Stimulated activated CD8-positive, alpha-beta memory T cell treated with anti-CD3 and anti-CD28 coated beads, Interleukin-4, amount 100 ng/mL, for 1 hour (primary cell): ENCODE measurements at places on chromosomes 6 and 20.

- no peak for DNase-seq
Observed at GRCh38 chr20:36306553-36307411, 643 bp downstream of the DLGAP4 start.

GRCh38 chr6:69390125-69390524, 406.7 kb downstream of the LMBRD1 start:
- no peak for DNase-seq

DNA sequence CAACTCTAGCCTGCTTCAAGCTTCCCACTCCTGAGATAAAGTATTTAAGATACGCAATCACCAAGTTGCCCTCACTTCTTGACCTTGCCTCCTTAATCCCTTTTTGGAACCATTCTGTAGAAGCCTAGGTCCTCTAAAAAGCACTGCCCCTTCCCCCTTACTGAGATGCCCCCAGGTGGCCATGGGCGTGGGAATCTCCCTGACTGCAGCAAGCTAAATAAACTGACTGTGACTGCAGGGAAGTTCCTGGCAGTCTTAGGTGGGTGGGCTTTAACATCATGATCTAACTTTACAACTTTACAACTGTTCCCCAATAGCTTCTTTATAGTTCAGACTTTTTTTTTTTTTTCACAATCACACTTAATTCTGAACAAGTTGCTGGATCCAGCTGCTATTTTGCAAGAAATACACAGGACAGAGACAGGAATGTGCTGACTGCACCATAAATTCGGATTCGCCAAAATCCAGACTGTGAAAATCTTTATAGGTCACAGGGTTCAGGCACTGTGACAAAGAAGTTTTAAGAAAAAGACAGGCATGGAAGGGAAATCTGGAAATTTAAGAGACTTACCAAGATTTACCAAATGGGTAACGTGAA, 344.2 kb upstream of the SULF2 start:
- no peak for DNase-seq

GRCh38 chr6:151389618-151390275, 1.6 kb downstream of the ZBTB2 start:
- DNase-seq: no peak

GRCh38 chr20:17229256-17229655, 2.4 kb downstream of the PCSK2 start:
- no peak for DNase-seq
